A549 treated with AZD2906 at 1 μM for 4 hours (cell line): ENCODE measurements at places on chromosomes 11 and 22. TPM values are rescaled to one million over a fixed set of nuclear protein-coding genes. Genes with fewer than 3 reads are reported as not detected.

Gene MAJIN
- not detected in 5 replicates for total RNA-seq

Gene GGTLC2
- total RNA-seq = not detected in 5 replicates

Gene TSGA10IP
- not detected in 5 replicates for total RNA-seq

Gene JAML
- total RNA-seq = not detected in 5 replicates

Gene EXPH5
- 0.03 to 0.06 TPM (median 0.05 TPM) in 5 replicates for total RNA-seq

Gene HPX
- total RNA-seq = 0.41 to 0.71 TPM (median 0.53 TPM) in 5 replicates

Gene SPDYC
- not detected in 5 replicates for total RNA-seq

Gene HORMAD2
- total RNA-seq = not detected in 5 replicates

Gene P2RX3
- 0.09 to 0.37 TPM (median 0.14 TPM) in 4 of 5 replicates, not detected in the other for total RNA-seq

Gene LIMK2
- total RNA-seq = 6.5 to 7.6 TPM (median 7.1 TPM) in 5 replicates

Gene GSTP1
- total RNA-seq = 1,419 to 1,819 TPM (median 1,677 TPM) in 5 replicates

Gene SUSD2
- 67.6 to 83.6 TPM (median 81.4 TPM) in 5 replicates for total RNA-seq

Gene RAC2
- total RNA-seq = 0.09 to 0.14 TPM (median 0.11 TPM) in 4 of 5 replicates, not detected in the other

Gene TNNI2
- 0.25 to 0.40 TPM (median 0.28 TPM) in 4 of 5 replicates, not detected in the other for total RNA-seq

Gene TRIM48
- total RNA-seq = not detected in 5 replicates

Gene OR8G5
- not detected in 5 replicates for total RNA-seq

Gene KIRREL3
- 9.0 to 11.2 TPM (median 10.4 TPM) in 5 replicates for total RNA-seq

Gene KCNJ11
- total RNA-seq = 7.0 to 9.2 TPM (median 8.7 TPM) in 5 replicates

Gene OR51B2
- total RNA-seq = not detected in 5 replicates

Gene CYTH4
- total RNA-seq = 0.49 to 0.79 TPM (median 0.59 TPM) in 5 replicates

Gene RASL10A
- 0.22 to 0.48 TPM (median 0.42 TPM) in 4 of 5 replicates, not detected in the other for total RNA-seq

Gene DDIAS
- total RNA-seq = 13.7 to 17.9 TPM (median 15.3 TPM) in 5 replicates

Gene IL17REL
- 0.02 to 0.08 TPM (median 0.04 TPM) in 5 replicates for total RNA-seq

Gene OR2AG2
- 0.06 to 0.11 TPM in 2 of 5 replicates, not detected in the others for total RNA-seq
